ENCODE measurements at places on chromosomes 16 and 17.

- no peak for DNase-seq
These were observed 139.5 kb downstream of the SNX11 start for GRCh38 chr17:48247038-48247437.

- DNase-seq = no peak
These were observed 15.3 kb upstream of the INTS2 start for GRCh38 chr17:61943117-61943516.

GRCh38 chr16:74455213-74455612 is 33.9 kb upstream of the CLEC18B start:
- DNase-seq = no peak

DNA sequence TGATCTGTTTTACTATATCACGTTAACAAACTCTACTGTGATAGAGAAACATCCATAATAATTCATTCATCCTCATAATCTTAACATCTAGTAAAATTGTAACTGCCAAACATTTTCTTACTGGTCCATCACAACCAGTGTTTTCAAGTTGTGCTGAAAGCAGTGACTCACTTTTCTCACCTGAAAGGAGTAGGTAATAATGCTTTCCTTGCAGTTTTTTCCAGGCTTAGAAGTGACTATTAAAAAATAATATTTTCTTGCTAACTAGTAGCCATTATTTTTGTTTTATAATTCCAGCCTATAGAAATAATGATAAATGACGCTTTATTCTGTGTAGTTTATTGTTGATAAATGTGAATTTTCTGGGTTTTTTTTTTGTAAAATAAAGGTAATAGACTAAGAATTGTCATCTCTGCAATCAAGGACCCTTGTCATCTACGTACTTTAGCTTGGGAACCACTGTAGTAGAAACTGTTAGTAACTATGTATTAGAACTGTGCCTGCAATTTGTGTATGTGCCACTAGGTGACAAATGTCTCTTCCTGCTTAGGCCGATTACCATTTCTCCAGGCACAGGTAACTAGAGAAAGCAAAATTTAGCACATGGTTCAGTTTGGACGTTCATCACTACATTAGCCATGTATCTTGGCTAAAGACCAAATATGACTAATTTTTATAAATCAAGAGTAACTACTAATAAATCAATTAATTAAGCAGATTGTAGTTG is 409.4 kb upstream of the ERCC4 start:
- DNase-seq = no peak

DNA sequence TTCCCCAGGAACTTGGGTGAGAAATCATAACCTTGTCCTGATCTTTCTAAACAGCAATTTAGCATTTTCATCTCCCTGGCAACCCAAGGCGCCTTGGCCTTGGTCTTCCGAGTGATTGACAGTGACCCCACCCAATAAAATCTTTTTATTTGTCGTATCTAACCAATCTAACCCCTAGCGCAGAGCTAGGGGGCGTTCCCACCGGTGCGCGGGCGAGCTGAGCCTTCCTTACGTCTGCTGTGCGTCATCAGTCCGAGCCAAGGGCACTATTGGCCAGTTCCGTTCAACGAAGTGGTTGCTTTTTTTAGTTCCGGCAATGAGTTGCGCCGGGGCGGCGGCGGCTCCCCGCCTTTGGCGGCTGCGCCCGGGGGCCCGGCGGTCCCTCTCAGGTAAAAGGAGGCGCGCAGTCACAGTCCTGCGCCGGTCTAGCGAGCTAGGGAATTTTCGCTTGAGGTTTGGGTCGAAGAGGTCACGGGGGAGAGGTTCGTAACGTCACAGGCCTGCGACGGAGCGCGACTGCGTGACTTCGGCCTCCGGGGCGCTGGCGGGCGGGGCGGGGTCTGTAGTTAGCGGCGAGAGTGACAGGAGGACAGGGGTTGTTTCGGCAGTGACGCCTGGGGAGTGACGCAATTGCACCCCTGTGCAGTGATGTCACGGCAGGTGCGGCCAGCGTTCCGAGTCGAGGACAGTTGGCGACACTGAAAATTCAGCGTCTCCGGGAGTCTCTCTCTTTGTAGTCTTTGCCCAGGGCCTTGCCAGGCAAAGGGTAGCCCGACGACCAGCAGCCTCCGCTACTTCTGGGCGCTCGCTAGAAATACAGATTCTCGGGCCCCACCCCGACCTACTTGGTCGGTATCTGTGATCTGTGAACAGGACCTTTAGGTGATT is at the start of gene COQ7:
Gene COQ7, plus strand, starts transcription at position 266 of the 888 bp plus-strand sequence. Its CDS starts 51 bp downstream, at position 317.
- DNase-seq = peak; percentile 100

DNA sequence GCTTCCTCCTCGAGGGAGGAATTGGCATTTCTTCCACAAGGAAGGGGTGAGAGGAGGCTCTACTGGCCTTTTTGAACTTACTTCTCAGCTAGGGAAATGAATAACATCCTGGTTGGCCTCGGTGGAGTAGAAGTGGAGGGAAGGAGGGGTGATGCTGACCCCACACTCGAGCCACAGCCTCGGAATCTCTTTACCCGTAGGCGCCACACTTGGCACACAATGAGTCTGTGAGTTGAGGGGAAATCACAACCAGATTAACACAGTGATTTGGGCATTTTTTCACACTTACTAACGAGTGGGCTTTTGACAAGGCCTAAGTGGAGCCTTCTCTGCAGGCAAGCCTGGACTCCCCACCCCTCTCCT is 47.3 kb upstream of the TBX2 start:
- DNase-seq = no peak

DNA sequence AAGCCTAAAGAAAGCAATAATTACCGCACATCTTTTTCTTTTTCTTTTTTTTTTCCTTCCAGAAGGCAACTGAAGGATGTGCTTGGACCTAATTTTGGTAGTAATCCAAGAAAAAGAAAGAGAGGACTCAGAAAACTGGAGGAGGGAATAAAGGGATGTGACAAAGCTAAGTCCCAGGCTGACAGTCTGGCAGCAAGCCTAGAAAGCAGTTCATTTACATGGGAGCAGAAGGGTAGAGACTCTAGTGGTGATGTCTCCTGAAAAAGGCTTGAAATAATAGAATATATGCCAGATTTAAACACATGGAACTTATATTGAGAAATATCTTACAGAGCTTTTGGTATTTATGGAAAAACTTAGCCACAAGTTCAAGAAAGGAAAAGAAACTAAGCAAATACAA is 101.0 kb upstream of the SHISA6 start:
- DNase-seq = no peak

- DNase-seq = no peak
These were observed 7.4 kb upstream of the TANGO6 start for GRCh38 chr16:68835970-68836369.

GRCh38 chr16:83539736-83540490 is 267.9 kb upstream of the HSBP1 start:
- no peak for DNase-seq

DNA sequence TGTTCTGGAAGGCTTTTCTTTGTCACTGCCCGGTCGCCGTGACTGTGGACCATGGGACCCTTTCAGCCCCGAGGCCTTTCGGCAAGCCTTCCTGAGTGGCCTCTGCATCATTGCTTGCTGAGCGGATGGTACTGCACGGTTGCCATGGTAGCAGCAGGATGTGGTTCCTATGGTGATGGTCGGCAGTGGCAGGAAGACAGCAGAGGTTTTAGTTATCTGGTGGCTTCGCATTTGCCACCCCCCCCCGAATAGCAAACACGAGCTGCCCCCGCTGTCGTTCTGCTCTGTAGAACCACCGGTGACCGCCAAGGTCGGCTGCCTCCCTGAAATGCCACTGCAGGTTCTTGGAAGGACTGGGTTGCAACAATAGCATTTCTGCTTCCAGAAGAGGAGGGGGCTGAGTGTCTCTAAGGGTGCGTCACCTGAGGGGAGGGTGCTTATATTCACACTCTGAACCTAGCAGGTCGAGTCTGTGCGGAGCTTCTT is 76.6 kb downstream of the CMIP start:
- DNase-seq = peak; percentile 91

DNA sequence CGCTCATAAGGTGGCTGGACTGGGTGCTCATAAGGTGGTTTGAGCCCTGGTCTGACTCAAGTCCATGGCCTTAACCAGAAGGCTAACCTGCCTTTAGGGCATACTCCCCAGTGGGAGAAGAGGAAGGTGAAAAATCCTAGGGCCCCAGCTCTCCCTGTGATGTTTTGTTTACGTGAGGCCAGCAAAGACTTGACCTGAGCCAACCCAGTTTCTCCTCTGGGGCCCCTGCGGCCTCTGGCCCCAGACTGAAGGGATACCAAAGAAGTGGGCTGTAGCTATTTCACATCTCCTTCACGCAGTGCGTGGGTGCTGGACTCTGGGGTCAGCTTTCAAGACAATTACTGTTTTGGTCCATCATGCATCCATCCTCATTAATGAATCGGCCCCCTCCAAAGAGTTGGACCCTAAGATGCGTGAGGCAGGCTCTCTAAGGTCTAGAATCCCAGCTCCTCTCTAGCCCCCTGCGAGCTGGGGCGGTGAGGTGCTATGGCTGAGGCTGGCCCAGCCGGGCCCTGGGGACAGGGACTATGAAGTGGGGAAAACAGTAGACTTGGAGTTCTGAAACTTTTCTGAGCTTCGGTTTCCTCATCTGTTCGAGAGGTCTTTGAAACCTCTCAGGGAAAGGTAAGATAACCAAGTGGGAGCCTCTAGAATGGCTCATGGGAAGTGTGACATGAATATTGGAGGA is 1.5 kb downstream of the SH2B1 start:
- no peak for DNase-seq

GRCh38 chr17:1975573-1975972 is 49.6 kb downstream of the RTN4RL1 start:
- no peak for DNase-seq

DNA sequence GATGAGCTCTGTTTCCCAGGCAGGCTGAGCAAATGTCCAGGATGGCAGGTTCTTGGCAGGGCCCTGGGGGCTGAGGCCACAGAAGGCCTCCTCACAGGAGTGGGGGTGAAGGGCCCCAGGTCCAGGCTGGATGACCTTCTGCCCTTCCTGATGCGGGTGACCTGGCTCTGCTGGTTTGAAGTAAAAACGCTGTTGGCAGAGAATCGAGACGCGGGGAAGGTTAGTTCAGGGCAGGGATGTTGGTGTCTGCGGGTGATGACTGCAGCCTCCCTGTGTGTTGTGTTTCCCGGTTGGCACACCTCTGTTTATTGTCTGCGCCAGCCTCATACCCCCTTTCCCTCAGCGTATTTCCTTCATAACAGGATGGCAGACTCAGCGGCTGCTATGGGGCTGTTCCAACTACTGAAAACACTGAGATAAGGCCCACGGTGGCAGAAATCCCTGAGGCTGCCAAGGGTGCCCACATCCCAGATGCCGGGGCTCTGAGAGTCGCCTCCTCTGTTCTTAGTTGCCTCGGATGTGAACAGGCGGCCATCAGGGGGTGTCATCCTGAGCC is 104.6 kb downstream of the METRNL start:
- DNase-seq = no peak

- no peak for DNase-seq
These were observed 7.8 kb downstream of the CBX1 start for GRCh38 chr17:48093341-48094045.

DNA sequence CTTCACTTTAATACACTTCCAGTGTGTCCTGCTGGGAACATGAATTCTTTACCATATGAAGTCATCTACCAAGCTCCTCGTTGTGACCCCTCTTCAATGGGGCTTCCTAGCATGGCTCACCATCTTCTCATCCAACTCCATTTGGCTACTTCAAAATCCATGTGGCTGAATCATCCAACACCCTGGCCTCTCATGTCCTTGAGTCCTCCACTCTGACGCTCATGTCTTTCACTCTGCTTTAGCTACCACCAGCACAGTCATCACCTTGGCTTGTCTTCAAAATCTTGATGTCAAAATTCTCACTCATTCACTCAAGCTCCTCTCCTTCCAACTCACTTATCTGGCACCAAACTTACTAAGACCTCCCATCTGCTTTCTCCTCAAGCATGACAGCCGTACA is 35.8 kb downstream of the AMFR start:
- DNase-seq = no peak

All from CD4-positive, alpha-beta T cell treated with Interleukin-21 for 1 hour (primary cell).